Activated T-helper 2 cell treated with anti-CD3 and anti-CD28 coated beads, Interferon-gamma antibody, Interleukin-2, Interleukin-4, amounts not matched to agents 10 μg/mL and 5 μg/mL and 100 μg/mL, durations not matched to agents 14 hours and 24 hours and 36 hours (primary cell): ENCODE measurements at places on chromosomes 6 and 20. TPM values are rescaled to one million over a fixed set of nuclear protein-coding genes. Genes with fewer than 3 reads are reported as not detected.

GRCh38 chr20:40706977-40707582 lies 18.0 kb upstream of the MAFB start:
- no peak for DNase-seq
- H3K27ac ChIP-seq = no peak overlapping the region
- H3K27me3 ChIP-seq = peaks cover 15% of the 10 kb centered on the region
- H3K4me1 ChIP-seq = no peaks in the 10 kb centered on the region
- H3K4me3 ChIP-seq = no peak overlapping the region
- H3K36me3 ChIP-seq = no peaks in the 10 kb centered on the region

The GPSM3 gene
- 84.2 and 90.7 TPM in 2 replicates for total RNA-seq

GRCh38 chr20:63386491-63386890 lies 25.3 kb upstream of the CHRNA4 start:
- no peaks in the 10 kb centered on the region for H3K4me1 ChIP-seq
- no peaks in the 10 kb centered on the region for H3K27me3 ChIP-seq
- H3K4me3 ChIP-seq = no peak overlapping the region
- DNase-seq = no peak

- no peak overlapping the region for H3K27ac ChIP-seq
- H3K4me1 ChIP-seq = peaks cover 6% of the 10 kb centered on the region
- no peak overlapping the region for H3K4me3 ChIP-seq
- peaks cover 69% of the 10 kb centered on the region for H3K36me3 ChIP-seq
- no peak for DNase-seq
Measured at GRCh38 chr6:32116674-32117073, 7.5 kb upstream of the TNXB start.

GRCh38 chr6:31477521-31477920 lies 20.4 kb upstream of the MICB start:
- H3K4me1 ChIP-seq = peaks cover 8% of the 10 kb centered on the region
- peaks cover 11% of the 10 kb centered on the region for H3K36me3 ChIP-seq
- no peaks in the 10 kb centered on the region for H3K27me3 ChIP-seq
- H3K27ac ChIP-seq = no peak overlapping the region
